ENCODE measurements at places on chromosomes 11 and 22.

GRCh38 chr11:121615501-121615900, 162.7 kb upstream of the SORL1-AS1 start:
- no peak for DNase-seq

GRCh38 chr11:67344264-67344663, 9.1 kb downstream of the POLD4 start:
- no peak for DNase-seq

DNA sequence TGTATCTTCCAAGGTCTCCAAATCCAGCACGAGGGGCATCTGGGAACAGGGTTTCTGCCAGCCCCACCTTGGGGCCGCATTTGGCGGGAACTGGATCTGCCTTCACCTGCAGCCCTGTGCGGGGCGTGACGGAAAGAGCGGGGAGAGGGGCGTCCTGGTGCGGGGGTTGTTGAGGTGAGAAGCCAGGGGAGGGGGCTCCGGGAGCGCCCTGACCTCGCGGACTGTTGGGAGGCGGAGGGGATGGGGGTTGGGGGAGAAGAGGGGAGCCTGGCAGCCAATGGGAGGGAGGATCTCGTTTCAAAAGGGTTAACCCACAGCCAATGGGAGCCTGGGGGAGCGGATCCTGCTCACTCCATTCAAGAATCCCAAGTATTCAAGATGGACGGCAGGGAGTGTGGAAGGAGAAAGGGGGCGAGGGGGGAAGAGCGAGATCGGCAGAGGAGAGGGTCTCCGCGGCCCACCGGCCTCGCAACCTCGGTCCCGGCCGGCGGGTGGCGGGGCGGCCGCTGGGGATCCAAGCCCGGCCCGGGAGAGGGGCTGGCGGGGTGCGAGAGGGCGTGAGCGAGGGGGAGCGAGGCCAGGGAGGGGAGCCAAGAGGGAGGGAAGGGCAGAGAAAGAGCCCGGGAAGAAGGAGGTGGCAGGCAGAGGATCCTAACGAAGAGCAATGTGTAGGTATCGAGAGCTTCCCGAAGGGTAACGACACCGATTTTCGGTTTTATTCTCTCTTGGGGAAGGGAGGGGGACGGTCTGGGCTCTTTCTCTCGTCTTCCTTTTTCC, 11.5 kb downstream of the YPEL4 start:
- no peak for DNase-seq

- no peak for DNase-seq
These were observed 91.8 kb downstream of the FAM76B start for GRCh38 chr11:95697614-95698408.

DNA sequence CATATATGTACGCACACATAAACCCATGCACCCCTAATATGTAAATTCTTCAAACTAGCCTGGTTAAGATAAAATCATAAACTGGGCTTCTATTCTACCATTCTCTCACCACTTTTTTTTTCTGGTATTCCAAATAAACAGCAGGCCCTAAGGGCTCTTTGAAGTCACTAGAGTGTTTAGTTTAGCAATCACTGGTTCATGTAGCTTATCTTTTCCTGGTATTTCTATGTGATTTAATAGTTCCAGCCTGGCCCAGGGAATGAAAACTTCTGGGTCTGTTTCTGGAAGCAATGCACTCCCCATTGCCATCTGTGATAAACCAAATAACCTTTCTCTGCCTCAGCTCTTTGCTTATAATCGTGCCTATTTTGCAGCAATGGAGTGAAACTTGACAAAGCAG, 10.7 kb upstream of the MPPED2 start:
- DNase-seq: no peak

GRCh38 chr22:20238536-20238900, 29.6 kb downstream of the RTN4R start:
- peak; percentile 55 for DNase-seq

- no peak for DNase-seq
These were observed 4.5 kb upstream of the TPBGL start for GRCh38 chr11:75236062-75236461.

DNA sequence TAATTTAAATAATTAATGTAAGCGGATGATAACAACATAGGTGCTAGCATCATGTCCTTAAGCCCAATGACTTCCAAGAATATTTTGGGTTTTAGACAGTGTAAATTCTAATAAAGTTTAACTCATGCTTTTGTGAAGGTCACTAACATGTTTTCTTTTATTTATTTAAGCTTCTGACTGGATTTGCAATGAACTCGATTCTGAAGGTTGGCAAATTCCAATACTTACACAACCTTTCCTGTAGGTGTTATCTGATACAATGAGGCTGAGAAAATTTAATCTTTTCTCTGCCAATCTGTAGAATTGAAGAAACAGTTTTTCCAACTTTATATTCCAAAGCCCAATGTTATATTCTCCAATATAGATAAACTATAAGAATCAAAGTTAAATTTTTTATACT, 311.3 kb downstream of the LUZP2 start:
- no peak for DNase-seq
